ENCODE measurements at places on chromosomes 1 and 21.

GRCh38 chr1:156804572-156805243, 11.9 kb downstream of the SH2D2A start:
- DNase-seq = no peak

- DNase-seq = no peak
Measured at GRCh38 chr1:91819038-91819788, 66.7 kb downstream of the TGFBR3 start.

DNA sequence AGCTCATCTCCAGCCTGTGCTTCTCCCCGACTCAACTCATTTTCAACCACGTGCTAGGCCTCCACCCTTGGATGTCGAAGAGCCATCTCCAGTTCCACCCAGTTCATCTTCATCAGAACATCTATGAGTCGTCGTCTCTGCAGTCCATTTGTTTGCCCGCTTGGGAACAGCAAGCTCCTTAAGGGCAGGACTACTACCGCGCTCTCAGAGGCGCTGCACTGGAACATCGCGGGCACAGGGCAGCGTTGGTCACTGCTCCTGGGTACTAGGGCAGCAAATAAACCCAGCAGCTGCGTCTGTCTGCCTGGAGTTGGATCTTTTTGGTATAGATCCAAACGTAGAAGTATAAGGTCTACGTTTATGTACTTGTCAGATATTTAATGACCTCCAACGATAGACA, 478 bp upstream of the PRDM2 start:
- no peak for DNase-seq

- no peak for DNase-seq
Measured at GRCh38 chr1:207993477-207994445, 82.8 kb upstream of the CD34 start.

All from CD8-positive, alpha-beta memory T cell (primary cell).